ENCODE measurements at places on chromosomes 1 and 21. TPM values are rescaled to one million over a fixed set of nuclear protein-coding genes. Genes with fewer than 3 reads are reported as not detected.

GRCh38 chr1:167837326-167837725, 76.6 kb downstream of the ADCY10 start:
- no peak for DNase-seq

GRCh38 chr1:212500351-212500750, 67.6 kb downstream of the NENF start:
- DNase-seq = no peak

NOS1AP gene
- 9.0 TPM for polyA plus RNA-seq

ZMYND12 gene
- 4.4 TPM for polyA plus RNA-seq

ATAD3B gene
- 28.0 TPM for polyA plus RNA-seq

All from left renal cortex interstitium (tissue), 4 donors.